ENCODE measurements at places on chromosomes 4 and X.

DNA sequence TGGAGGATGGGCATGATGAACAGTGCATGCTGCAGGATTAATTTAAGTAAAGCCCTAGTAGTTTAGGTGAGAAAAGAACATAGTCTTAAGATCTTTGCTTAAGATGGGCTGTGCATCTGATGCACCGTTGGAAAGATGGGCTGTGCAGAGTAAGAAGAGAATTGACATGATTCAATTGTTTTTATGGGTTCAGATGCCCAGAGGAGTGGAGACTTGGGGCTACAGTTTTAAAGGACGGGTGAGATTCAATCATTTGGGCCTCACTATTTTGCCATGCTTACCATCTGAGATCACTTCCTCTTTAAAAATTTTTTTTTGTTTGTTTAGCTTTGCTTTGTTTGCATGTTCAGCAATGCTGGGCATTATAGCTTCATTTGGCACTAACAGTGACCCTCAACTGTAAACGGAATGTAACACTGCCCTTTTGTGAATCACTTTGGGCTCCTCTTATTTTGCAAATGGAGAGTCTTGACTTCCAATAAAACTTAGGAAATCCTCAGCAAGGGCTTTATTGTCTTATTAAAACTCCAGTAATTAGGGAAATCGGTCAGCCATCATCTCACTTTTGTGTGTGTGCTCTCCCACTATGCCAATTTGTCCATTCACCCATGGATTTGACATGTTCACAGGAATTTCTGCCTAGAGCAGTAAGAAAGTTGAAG lies 216.1 kb upstream of the TLL1 start:
- no peak for DNase-seq

GRCh38 chr4:70915036-70915815 lies 13.1 kb downstream of the MOB1B start:
- no peak for DNase-seq

- DNase-seq: no peak
Observed at GRCh38 chr4:146292508-146292907, 78.2 kb downstream of the REELD1 start.

- DNase-seq: no peak
Observed at GRCh38 chrX:285076-285677, 4.0 kb downstream of the PLCXD1 start.

DNA sequence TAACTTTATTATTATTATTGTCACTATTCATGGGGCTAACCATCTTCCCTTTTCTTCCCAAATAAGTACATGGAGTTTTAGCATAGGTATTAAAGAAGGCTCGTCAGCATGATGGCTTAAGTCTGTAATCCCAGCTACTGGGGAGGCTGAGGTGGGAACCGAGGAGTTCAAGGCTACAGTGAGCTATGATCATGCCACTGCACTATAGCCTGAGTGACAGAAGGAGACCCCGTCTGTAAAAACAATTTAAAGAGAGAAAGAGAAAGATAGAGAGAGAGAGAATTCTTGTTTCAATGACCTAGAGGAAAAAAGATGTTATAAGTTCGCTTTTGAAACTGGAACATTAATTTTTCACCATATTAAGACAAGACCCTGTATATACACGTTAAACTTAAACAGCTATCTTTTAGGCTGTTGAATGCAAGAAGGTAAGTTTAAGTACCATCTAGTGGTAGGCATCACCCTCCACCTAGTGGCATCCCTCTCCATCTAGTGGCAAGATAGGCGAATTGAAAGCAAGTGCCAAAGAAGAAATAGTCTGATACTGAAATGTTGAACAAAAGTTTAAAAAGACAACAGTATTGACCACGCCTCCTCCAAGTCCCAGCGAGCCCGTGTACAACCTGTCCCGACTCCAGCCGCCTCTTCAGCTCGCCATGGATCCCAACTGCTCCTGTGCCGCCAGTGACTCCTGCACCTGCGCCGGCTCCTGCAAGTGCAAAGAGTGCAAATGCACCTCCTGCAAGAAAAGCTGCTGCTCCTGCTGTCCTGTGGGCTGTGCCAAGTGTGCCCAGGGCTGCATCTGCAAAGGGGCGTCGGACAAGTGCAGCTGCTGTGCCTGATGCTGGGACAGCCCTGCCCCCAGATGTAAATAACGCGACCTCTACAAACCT lies 26.0 kb upstream of the YTHDC1 start:
- DNase-seq: peak; percentile 12

- no peak for DNase-seq
Observed at GRCh38 chr4:30714408-30715031, 5.6 kb upstream of the PCDH7 start.

DNA sequence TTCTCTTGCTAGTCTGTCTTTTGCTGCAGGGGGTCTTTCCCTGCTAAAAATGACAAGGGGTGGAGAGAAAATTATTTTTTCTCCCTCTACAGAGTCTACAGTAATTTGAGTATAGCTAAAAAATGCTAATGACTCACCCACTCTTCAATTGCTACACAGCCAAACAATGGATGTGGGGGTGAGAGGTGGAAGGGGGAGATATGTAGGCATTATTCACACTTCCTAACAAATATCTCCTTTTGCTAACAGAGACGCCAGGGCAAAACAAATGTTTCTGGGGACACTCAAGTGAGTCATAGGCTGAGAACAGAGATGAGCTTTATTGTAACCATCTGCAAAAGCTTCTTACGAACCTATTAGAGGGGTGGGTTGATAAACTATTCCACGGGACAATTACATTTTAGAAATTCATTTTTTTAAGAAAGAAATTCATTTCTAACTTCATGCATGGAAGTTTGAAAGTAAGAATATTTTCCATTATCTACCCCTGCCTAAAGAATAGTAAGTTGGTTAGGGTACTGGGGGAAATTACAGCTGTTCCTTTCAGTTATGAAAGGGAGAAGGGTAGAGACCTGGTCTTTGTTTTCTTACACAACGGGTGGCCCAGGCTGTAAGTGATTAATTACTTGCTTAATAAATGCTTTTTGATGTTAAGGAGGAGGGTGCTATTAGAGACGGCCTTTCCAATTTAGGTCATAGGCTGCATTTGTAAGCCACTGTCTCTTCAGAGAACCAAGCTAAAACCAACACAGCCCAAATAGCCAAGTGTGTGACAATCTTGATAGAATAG lies 12.8 kb downstream of the SCD5 start:
- DNase-seq: no peak

- DNase-seq: no peak
Observed at GRCh38 chrX:38861489-38861888, 60.2 kb downstream of the MID1IP1 start.

DNA sequence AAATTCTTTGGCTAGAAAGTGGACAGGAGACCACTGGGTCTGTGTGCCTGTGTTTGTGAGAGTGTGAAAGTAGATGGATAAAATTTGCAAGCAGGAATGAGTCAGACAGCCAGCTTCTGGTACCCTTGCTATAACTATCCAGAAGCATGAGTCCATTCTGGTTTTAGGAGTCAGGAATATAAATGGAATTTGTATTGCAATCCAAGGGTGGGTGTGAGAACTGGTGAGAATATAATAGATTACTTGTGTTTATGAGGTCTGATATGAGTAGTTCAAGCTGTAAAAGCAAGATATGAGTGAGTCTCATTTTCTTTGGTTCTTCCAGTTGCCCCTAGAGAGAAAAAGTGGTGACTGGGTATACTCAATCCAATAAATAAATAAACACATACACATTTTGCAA lies 212.7 kb upstream of the TAPT1 start:
- no peak for DNase-seq

DNA sequence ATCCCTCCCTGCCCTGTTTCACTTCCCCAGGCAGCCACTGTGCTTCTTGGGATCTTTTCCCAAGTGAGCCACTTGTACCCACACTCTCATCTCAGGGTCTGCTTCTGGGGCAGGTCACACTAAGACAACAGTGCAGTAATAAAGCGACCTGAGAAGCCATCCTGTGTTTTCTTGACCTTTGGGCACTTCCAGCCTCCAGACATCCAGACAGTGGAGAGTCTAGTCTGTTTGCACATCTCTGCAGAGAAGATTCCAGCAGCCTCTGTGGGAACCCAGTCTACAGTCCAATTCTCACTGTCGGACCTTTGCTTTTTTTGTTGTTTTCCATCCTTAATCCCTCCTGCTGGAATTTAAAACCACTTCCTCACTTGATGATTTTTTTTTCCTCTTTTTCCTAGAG lies 50.3 kb upstream of the ATP6AP2 start:
- no peak for DNase-seq

GRCh38 chr4:151833174-151833573 lies 72.4 kb upstream of the GATB start:
- DNase-seq: no peak

GRCh38 chr4:79450053-79450452 lies 42.0 kb upstream of the GK2 start:
- no peak for DNase-seq

- DNase-seq: no peak
Observed at GRCh38 chr4:182187674-182188073, 55.5 kb upstream of the TENM3 start.

- DNase-seq: no peak
Observed at GRCh38 chr4:47383829-47384427, 79.6 kb downstream of the COMMD8 start.

DNA sequence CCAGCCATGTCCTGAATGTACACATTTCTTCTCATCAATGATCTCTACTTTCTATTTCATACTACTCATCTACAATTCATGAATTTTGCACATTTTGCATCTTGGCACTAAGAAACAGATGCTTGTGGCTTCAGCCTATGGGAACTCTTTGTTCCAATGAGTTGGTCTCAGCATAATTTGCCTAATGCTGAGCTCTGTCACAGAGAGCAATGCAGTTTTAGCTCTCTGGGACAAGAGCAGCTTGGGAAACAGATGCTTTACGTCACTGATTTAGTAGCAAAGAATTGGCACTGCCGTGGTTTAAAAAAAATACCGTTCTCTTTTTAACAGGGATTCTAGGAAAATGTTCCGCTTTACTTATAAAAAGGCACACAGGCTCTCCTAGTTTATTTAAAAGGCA lies 162.4 kb downstream of the WDFY3 start:
- DNase-seq: no peak

- DNase-seq: peak; percentile 14
Observed at GRCh38 chrX:104136241-104137019, 20.4 kb downstream of the SLC25A53 start.

- no peak for DNase-seq
Observed at GRCh38 chr4:188986271-188986689, 847.0 kb downstream of the TRIML1 start.

- DNase-seq: no peak
Observed at GRCh38 chr4:78213218-78213617, 156.1 kb downstream of the FRAS1 start.

DNA sequence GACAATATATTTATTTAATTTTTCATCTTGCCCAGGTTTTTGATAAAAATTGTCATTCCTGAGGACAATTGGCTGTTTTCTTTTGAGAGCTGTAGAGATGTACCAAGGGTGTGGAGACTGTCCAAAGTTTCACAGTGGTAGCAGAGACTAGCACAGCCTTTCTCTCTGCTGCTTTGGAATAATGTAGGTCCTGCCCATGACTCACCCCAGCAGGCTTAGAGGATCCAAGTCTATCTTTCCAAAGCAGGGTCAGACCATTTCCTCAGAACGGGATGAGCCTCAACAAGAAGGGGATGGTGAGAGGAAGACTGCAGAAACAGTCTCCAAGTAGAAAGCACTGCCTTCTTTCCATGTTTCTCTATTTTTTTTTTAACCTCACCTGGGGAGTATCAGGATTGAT lies 131.5 kb upstream of the RPL34 start:
- DNase-seq: no peak

- DNase-seq: no peak
Observed at GRCh38 chr4:158610790-158611189, 60.9 kb downstream of the C4orf46 start.

- no peak for DNase-seq
Observed at GRCh38 chrX:118216087-118216486, 99.5 kb upstream of the KLHL13 start.

- DNase-seq: no peak
Observed at GRCh38 chr4:77623091-77623490, 17.5 kb downstream of the CXCL13 start.

DNA sequence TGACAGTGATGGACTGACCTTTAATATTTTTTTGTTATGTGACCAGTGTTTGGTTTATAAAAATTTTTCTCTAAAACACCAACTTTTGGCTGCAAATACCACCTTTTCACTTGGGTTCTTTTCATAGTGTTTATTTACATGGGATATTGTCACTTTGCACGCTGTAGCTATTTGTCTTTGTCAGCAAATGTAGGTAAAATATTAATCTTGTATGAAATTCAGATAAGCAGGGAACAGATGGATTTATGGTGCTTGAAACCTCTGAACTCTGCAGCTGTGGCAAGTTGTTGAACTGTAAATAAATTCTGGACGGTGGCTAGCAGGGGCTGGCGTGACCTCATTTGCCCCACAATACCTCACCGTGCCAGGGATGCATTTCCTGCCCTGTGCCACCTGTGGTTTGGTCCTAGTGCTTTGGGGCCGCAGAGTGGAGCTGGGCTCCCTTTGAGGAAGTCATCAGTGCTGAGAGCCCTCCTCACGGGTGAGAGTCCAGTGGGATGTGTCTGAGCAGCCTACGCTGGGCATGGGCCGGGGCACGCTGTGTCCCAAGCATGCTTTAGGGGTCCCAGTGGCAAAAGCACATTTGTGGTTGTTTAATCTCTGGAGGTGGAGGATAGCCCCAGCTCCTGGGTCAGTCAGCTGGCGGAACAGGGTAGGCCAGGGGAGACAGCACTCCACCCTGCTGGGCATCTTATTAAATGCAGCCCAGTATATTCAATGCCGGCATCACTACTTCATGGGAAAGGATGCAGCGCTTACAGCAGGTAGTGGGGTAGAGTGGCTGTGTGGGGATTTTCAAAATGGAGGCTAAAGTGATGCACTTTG lies 108.6 kb downstream of the TBL1X start:
- no peak for DNase-seq

- no peak for DNase-seq
Observed at GRCh38 chrX:119095936-119096335, 23.1 kb downstream of the CT47C1 start.

GRCh38 chr4:27908356-27908755 lies 1047.7 kb downstream of the STIM2 start:
- DNase-seq: no peak

DNA sequence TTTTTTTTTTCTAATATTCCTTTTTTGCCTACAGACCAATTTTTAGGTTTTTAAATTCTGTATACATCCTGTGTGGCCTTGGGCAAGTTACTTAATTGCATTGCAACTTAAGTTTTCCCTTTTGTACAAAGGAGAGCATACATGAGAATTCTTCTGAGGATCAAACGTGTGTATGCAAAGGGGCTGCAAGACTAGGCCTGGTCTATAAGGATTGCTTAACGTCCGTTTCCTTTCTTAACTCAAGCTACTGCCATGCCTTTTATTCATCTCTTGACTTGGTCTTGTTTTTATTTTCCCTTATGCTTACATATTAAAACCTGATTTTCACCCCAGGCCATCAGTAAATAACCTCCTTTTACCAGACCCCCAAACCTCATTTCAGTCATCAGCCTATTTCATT lies 13.6 kb downstream of the RBPJ start:
- no peak for DNase-seq

GRCh38 chrX:154443479-154443910 lies 446 bp upstream of the FAM50A start:
- DNase-seq: no peak

- DNase-seq: no peak
Observed at GRCh38 chr4:75058486-75058885, 125.6 kb downstream of the PARM1 start.

All from stimulated activated CD4-positive, alpha-beta T cell treated with anti-CD3 and anti-CD28 coated beads, TNF-alpha, amount 100 ng/mL, for 24 hours (primary cell).